Head of caudate nucleus (tissue), 42 donors: ENCODE measurements at places on chromosomes 7 and 10.
A peak's percentile ranks its signal among the peaks of the same experiment; 100 is the strongest.

DNA sequence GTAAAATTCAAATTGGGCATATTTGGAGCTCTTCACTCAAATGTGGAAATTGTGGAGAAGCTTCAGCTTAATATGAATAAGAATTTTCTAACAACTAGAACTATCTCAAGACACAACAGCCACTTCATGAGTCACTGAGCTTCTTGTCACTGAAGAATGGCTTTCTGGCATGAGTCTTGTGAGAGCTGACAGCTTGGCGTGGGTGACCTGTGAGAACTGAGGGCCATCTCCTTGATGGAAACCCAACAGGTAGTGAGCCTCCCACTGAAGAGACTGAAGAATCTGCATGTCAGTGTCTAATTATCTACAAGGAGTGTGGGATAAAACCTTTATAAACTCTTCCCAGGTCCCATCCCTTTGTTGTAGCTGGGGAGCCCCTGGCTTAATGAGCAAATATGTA lies 66.0 kb downstream of the CLEC2L start:
- peak; percentile 74 for DNase-seq

DNA sequence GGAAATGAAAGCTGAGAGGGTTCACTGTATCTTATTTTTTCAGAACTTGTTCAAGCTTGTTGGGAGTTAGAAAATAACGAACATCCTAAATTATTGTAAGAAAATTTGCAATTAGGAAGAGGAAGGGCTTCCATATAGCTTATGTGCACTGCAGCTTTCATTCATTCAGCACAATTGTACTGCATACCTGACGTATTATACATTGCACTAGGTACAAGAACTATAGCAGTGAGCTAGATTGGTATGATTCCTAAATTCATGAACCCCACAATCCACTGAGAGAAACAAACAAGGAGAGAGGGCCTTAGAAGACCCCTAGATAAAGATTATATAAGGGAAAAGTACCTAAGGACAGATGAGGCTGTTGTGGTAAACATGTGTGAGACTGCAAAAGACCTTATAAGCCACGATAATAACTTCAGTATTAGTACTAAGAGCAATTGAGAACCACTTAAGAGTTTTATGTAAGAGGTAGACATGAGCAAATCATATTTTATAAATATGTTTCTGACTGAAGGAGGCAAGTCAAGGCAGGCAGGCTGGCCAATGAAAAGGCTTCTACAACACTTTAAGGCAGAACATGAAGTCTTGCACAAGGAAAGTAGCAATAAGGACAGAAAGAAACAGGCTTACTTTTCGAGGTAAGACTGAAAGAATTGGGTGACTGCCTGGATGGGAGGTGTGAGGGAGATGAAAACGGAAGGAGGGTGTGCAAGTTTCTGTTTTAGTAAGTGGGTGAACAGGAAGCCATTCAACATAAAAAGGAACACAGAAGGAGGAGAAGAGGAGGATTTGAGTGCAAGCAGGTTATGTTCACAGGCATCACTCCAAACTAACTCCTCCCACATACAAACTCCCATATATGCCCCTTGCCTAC lies 77.9 kb upstream of the LRRN3 start:
- DNase-seq = no peak

DNA sequence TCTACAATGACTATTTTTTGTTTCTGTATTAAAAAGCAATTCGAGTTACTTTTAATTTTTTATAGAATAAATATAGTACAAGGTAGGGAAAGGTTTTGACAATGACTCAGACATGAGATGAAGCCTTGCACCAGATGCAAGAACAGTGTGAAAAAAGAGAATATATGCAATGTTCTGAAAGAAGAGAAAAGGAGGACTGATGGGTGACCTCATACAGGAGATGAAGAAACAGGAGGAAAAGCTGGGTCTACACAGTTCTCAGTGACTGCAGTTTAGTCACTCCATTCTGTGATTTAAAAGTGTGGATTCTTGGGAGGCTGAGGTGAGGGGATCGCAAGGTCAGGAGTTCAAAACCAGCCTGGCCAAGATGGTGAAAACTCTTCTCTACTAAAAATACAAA lies 38.3 kb upstream of the YAE1 start:
- DNase-seq = no peak

GRCh38 chr10:59234816-59235429 lies 58.5 kb downstream of the PHYHIPL start:
- DNase-seq = no peak

GRCh38 chr10:7634142-7634894 lies 32.4 kb downstream of the ITIH5 start:
- no peak for DNase-seq

DNA sequence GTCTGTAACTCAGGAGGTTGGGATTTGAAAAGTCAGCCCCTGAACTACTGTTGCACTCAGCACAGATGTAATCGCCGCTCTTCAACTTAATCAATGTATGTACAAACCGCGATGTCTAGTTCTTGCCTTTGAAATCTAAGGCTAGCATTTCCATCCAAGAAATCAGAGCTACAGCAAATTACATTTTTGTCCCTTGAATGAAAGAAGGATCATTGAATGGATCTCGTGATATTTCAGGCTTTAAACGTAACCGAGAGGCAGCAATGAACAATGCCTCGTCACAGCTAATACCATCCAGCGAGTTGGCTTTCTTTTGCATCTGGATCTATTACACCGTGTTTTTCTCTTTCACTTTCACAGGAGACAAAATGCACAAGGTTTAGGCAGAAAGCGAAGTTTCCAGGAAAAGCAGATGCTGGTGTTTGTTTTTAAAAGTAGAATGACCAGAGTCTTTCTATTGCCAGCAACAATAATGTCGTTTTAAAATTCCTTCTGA lies 5.5 kb downstream of the SKIDA1 start:
- no peak for DNase-seq

DNA sequence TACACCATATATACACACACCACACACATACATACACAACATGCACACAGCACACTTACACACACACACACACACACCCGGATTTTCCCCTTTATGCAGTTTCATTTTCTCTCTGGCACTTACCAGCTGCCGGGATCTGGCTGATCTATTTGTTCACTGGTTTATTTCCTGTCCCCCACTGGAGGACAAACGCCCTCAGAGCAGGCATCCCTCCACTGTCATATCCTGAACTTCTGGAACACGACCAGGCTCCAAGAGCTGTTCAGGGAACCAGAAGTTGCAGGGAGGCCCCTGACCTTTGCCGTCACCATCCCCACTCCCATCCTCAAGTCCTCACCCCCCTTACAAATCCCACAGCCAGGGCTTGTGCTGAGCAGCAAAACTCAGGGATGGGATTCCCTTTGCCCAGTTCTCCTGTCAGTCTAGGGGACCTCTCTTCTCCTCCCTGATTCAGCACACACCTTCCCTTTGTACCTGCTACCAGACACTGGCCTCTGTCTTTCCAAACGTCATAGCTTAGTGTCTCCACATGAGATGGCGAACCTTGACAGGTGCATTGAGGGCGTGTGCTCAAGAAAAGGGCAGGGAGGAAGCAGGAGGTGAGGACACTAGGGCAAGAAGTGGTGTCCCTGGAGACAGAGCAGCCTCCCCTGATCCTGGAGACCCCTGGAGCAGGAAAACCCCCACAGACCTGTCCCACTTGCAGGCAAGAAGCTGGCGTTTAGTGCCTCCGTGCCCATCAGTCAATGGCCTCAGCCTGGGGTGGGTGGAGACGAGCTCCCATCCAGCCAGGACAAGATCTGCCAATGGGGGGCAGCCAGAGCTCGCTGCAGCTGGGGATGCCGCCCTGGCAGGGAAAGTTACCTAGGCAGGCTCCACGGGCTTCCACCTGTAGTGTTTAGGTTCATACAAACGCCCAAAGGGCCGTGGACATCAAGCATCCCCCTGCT lies 12.7 kb upstream of the DOCK1 start:
- no peak for DNase-seq

GRCh38 chr7:117873310-117874190 lies at the start of gene CTTNBP2:
CTTNBP2 (minus strand) TSS chr7:117873441; CDS start chr7:117873415, 26 bp downstream.
- peak; percentile 72 for DNase-seq

DNA sequence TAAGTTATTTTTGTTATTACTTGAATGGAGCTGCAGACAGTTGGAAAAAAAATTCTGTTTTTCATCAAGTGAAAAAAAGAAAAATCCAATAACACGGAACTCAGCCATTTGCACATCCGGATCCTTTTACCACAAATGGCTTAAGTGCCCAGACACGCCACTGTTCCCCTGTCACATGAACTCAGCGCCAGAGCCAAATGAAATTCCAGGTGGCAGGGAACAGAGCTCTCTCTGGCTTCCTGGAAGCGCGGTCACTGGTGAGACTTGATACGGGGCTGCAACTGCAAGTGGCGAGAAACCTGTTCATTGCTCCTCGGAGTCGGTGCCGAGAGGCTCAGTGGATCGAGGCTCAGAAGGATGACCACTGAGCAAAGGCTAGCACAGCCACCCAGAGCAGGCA lies 60.8 kb upstream of the NPTX2 start:
- DNase-seq = no peak

GRCh38 chr10:125929618-125930017 lies 33.3 kb downstream of the FANK1 start:
- DNase-seq = no peak

DNA sequence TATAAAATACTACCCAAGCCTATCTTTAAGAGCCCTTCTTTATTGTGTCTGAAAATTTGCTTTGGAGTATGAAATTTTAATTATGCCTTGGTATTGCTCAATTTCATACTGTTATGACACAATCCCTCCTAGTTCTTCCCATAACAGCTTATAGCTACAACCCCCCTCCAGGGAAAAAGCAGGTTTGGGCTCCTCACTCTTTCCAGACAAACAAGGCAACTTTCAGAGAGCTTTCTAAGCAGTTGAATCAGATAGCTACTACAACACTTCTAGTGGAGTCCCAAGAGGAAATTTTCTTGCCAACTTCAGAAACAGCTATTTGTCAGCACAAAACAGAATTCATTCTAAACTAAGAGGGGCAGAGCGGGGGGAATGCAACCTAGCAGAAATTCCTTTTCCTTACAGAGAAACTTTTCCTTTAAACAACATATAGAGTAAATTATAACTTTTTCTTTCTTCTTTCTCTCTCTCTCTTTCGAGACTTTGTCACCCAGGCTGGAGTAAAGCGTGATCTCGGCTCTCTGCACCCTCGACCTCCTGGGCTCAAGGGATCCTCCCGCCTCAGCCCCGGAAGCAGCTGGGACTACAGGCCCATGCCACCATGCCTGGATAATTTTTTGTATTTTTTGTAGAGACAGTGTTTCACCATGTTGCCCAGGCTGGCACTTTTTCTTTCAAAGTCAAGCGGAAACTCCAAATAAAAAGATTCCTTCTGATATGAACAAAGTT lies 26.0 kb upstream of the JMJD1C start:
- DNase-seq = no peak

DNA sequence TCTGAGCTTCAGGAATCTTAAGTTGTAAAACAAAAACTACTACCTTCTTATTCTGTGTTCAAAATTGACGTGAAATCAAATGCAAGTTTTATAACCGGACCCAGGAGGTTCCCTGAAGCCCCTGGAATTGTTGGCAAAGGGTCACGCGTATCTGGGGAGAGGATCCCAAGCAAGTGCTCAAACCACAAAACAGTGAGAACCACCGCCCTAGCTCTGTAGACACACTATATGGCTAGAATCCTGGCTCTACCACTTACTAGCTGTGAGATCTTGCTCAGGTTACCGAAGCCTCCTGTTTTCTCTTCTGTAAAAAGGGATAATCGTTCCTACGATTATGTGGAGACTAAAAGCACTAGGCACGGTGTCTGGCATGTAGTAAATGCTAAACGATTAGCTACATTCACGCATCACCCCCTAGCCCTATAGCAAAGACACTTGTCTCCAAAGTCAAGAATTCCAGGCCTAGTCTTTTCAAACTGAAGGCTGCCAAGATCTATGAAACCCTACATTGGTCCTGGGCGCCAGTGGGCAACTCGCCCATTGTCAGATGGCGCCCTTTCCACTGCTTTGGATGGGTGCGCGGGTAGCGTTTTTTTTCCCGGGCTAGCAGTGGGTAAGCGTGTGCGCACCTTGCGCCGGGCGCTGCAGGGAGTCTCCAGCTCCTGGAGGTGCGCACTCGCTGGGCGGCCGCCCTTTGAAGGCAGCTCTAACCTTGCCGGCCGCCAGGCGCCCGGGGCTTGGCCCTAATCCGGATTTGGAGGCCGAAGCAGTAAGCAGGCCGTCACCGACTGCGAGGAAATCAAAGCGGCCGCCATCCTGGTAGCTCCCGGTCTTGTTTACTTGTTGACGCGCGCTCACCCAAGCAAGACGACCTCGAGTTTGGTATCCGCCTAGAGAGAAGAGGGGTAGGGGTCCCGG lies 11.6 kb upstream of the NKX2-3 start:
- no peak for DNase-seq

DNA sequence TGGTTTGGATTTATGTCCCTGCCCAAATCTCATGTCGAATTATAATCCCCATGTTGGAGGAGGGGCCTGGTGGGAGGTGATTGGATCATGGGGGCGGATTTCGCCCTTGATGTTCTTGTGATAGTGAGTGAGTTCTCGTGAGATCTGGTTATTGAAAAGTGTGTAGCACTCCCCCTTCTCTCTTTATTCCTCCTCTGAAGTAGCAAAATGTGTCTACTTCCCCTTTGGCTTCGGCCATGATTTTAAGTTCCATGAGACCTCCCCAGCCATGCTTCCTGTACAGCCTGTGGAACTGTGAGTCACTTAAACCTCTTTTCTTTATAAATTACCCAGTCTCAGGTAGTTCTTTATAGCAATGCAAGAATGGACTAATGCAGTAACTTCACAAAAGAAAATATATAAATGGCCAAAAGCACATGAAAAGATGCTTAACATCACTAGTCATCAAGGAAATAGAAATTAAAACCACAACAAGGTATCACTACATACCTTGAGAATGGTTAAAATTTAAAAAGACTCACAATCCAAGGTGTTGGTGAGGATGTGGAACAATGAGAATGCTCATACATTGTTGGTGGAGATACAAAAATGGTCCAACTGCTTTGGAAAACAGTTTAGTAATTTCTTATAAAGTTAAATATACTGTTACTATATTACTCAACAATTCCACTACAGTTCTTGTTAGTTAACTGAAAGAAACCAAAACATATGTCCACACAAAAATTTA lies 218.7 kb downstream of the SNX10 start:
- DNase-seq = no peak

DNA sequence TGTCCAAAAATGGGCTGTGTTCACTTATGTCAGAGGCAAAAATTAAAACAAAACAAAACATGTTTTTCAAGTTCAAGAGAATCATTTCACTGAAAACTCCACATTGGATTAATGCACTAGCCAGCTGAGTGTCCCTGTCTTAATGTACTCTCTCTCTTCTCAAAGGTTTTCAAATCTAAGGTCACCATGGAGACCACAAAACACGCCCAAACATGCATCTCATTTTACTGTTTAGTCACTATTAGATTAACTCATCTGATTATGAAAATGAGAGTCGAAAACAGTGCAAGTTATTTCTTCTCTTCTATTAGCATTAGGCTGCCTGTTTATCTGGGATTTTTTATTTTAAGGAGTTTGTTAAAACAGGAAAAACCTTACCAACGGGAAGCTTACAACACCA lies 70.8 kb upstream of the ASAH2 start:
- DNase-seq = no peak

DNA sequence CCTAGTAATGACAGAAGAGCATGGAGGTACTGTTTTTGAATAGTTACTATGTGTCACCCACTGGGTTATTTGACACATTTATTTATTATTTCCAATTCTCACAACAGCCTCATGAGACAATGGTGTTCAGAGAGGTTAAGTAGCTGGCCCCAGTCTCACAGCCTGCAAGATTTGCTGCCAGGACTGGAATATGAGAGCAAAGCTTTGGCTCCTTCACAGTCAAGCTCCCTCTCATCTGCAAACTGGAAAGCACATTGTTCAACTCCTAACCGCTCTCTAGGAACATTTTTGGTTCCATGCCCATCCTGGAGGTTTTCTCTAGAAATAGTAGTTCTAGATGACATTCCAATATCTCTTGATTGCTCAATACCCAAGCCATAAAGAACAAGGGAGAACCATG lies 75.5 kb upstream of the CXCL12 start:
- DNase-seq = no peak

GRCh38 chr7:92648067-92648466 lies 57.9 kb upstream of the FAM133B start:
- DNase-seq = no peak
